ENCODE measurements at places on chromosomes 11 and 22. TPM values are rescaled to one million over a fixed set of nuclear protein-coding genes. Genes with fewer than 3 reads are reported as not detected.

GRCh38 chr11:130449310-130449990 is 1.0 kb downstream of the ADAMTS15 start:
- DNase-seq: no peak

DNA sequence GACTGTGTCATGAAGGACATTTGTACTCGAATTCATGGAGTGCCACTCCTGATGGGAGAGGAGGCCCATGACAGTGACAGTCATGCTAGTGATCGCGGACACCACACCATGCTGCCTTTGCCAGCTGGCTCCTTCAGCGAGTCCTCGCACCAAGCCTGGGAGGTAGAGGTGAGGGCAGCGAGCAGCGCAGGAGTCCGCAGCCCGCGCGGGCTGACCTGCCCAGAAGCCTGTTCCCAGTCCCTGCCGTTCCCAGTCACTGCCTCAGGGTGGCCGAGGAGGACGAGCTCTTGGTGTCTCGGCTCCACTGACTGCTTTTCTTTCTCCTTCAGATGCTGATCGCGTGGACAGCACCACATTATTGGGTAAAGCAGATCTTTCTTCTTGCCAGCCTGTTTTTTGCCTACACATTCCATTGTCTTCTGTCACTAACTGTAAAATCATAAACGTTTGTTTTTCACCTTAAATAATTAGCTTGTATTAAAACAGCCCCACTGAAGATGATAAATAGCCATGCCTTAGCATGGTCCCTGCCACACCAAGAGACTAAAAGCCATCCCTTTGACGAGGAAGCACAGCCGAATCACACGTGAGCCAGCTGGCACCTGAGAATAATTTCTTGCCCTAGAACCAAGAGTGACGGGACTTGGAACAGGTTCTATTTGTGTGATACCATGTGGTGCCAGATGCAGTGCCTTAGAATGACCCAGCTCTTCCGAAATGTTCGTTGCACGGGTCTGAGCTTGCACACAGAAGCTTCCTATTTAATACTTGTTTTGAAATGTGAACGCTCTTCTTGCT is 25.5 kb downstream of the FAM118A start:
- peak; percentile 19 for DNase-seq

DNA sequence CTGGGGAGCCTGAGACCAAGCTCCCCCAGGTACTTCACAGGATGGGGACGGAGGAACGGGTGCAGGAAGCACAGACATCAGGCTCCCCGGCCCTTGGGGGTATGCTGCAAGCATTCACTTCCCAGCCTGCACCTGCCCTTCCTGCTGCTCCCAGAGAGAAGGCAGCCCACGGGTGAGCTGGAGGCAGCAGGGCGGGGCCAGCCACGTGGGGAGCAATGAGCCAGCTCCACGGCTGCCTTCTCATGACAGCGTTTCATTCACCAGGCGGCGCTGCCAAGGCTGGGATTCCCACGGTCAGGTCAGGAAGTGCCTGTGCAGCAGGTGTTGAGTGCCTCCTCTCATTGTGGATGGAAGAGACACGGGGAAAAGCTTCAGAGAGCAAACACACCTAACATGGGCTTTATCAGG is 14.5 kb upstream of the PHLDA2 start:
- no peak for DNase-seq

Gene XRRA1
- 8.0 TPM for total RNA-seq

DNA sequence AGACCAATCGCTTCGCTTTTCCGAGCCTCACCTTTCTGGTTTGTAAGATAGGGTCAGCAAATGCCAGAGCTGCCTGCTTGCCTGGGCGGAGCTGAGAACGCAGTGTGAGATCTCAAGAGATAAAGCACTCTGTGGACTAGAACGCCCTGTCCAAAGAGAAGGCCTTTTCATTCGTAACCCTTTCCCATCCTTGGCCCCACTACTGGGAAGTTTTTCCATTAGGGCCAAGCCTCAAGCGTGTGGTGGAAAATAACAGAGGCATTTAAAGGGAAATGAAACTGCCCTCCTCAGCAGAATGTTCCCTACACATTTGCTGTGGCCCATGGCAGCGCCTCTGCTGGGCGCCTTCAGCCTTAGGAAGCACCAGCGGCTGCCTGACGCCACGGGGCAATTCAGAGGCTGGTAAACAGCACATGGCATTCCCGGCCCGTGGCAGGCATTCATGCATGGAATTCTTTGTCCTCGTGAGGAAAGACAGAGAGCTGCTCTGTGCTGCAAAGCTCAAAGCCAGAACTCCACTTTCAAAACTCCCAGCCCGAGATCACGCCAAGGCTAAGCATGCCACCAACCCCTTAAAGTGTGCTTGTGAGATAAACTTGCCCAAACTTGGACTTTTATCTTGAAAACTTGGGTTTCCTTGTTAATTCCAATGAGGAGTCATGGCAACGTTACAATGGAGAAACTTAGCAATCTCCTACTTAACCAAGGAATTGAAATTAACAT is 38.1 kb downstream of the AHNAK start:
- DNase-seq: peak; percentile 64

Gene ADAMTS15
- total RNA-seq: 4.9 TPM

Gene HOATZ
- total RNA-seq: not detected

- DNase-seq: no peak
Observed at GRCh38 chr11:72135891-72136683, 562 bp downstream of the FOLR3 start.

- peak; percentile 61 for DNase-seq
Observed at GRCh38 chr11:72812967-72813739, 1.1 kb upstream of the ATG16L2 start.

DNA sequence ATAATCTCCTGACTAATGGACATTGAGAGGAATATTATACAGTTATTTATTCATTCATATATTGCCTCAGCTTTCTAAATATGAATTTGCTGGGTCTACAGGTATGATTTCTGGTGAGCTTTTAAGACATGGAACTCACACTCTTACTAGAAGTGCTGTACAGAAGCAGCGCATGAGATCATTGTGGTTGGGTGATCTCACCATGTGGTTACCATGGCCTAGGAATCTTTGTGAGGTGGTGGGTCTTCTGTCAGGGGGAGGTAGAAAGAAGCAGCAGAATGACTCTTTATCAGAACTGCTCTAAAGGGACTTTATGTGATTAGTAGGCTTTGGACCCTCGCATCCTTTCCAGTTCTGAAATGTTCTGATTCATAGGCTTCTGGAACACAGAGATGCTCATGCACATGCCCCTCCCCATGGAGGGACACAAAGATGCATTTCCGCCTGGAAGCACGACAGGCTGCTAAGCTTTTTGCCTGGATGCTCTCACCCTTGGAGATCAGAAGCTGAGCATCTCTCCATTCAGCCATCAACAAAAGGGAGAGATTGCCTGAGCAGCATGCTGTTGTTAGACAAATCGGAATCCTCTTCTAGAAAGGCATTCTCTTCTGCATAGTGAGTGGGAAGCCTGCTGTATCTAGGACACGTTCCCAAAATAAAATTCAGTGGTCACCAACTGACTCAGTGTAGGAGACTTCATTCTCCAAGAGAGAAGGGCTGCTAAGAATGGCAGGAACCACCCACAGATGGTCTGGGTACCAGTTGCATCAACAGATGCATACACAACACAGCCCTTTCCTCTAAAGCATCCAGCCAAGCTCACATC is 51.3 kb downstream of the KIRREL3 start:
- DNase-seq: no peak

GRCh38 chr11:48095779-48096470 is 115.6 kb downstream of the PTPRJ start:
- DNase-seq: no peak

Gene UQCC3
- total RNA-seq: 4.7 TPM

- DNase-seq: no peak
Observed at GRCh38 chr11:709109-709997, 3.3 kb downstream of the EPS8L2 start.

- DNase-seq: no peak
Observed at GRCh38 chr11:77090046-77090372, 12.6 kb upstream of the OMP start.

Gene TIGD3
- 0.44 TPM for total RNA-seq

Gene CABP7
- not detected for total RNA-seq

GRCh38 chr11:88229303-88229702 is 54.1 kb upstream of the RAB38 start:
- no peak for DNase-seq

DNA sequence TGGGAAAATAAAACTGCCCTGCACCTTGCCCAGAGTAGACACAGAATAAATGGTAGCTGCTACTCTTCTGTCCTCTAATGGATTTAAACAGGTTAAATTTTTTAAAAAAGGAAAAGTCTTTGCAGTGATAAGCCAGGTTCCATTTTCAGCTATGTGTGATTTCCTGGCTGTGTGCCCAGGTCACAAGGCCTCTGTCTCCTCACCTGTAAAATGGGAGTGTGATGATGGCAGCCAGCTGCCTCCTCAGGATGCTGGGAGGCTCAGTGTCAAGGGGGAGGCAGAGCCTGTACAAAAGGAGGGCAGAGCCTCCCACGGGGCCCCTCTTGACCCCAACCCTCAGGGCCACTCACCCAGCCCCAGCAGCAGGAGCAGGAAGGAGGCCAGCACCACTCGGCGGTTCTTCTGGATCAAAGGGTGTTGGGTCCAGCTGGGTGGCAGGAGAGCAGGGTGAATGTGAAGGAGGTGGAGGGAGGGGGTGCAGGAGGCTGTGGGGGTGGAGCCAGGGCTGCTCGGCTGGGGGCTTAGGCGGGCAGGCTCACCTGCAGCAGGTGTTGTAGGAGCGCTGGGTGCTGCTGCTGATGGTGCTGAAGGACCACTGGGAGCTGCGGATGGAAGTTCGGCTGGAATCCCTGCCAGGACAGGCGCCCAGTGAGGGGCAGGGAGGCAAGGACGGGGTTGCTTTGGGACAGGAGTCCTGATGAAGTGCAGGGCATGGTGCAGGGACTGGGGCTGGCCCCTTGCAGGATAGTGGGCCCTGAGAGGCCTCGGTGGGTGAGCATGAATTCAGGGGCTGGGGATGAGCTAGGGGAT is 1.9 kb downstream of the TMEM134 start:
- no peak for DNase-seq

- peak; percentile 83 for DNase-seq
Observed at GRCh38 chr22:49046546-49047361, 780.9 kb downstream of the BRD1 start.

- DNase-seq: peak; percentile 98
Observed at GRCh38 chr11:75241036-75241905, 697 bp downstream of the TPBGL start.

GRCh38 chr11:42175203-42175602 is 715.8 kb upstream of the LRRC4C start:
- DNase-seq: no peak
